T-helper 1 cell treated with Interleukin-12 subunit alpha and Interleukin-12 subunit beta and Interleukin-4 antibody, amounts not matched to agents 30 ng/mL and 1 ng/mL, for 36 hours (primary cell): ENCODE measurements at places on chromosomes 7 and 10. TPM values are rescaled to one million over a fixed set of nuclear protein-coding genes. Genes with fewer than 3 reads are reported as not detected.

Gene PITX3
- total RNA-seq, result not detected in 2 replicates

Gene DDC
- total RNA-seq, result not detected in 2 replicates

Gene FAM237B
- total RNA-seq, result not detected in 2 replicates

Gene LRGUK
- total RNA-seq, result 0.27 TPM in 2 replicates

Gene SFTPA1
- total RNA-seq, result not detected in 2 replicates

Gene C10orf71
- total RNA-seq, result not detected in 2 replicates

Gene FGFR2
- total RNA-seq, result not detected in 2 replicates

Gene MYO1G
- 398 and 403 TPM in 2 replicates for total RNA-seq

Gene HOXA2
- not detected in 2 replicates for total RNA-seq
